ENCODE measurements at places on chromosomes 16 and 17.

DNA sequence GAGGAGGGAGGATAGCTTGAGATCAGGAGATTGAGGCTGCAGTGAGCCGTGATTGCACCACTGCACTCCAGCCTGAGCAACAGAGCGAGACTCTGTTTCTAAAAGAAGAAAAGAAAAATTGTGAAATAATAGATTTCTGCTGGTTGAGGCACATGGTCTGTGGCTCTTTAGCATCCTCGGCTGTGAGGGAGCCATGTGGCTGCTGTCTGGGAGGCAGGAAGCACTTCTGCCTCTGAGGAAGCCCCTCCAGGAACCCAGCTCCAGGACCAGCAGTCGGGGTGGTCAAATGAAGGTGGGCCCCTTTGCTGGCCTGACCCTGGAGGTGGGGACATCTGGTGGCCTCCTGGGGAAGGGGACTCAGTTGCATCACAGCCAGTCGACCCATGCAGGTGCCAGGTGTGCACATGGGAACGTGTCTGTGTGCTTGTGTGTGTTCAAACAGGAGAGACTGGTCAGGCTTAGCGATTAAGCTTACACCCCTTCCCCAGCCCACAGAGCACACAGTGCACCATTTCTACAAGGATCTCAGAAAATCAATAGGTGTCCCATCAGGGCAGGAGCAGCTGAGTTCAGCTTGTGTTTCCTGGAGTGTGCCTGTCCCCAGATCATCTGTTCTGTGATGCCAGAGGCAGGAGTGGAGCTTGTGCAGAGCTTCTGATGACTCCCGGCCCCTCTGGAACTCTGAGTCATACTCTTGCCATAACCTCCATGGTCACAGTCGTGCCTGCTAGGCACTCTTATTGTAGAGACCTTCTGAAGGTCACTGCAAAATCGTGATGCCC lies 24.3 kb upstream of the MGAT5B start:
- DNase-seq = no peak

- DNase-seq = no peak
Observed at GRCh38 chr16:58393138-58393504, 850 bp downstream of the GINS3 start.

- DNase-seq = no peak
Observed at GRCh38 chr17:58320570-58321323, 7.8 kb downstream of the TSPOAP1 start.

GRCh38 chr16:76450890-76451289 lies 173.7 kb downstream of the CNTNAP4 start:
- DNase-seq = no peak

GRCh38 chr17:48601539-48602425 lies 3.0 kb downstream of the HOXB6 start:
- DNase-seq = no peak

GRCh38 chr16:71623597-71623996 lies 2.4 kb upstream of the MARVELD3 start:
- DNase-seq = no peak

DNA sequence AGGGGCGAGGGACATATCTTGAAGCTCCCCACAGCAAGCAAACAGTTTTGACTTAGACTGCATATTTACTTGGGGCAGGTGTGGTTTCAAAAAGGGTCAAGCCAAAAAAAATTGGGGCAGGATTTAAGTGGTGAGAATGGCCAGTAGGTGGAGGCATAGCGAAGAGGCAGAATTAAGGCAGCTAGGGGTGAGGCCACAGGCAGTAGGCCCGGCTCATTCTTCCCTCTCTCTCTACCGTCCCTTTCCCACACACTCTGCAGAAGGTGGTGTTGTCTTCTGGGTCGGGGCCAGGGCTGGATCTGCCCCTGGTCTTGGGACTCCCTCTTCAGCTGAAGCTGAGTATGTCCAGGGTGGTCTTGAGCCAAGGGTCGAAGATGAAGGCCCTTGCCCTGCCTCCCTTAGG lies 2.6 kb downstream of the SHBG start:
- DNase-seq = no peak

DNA sequence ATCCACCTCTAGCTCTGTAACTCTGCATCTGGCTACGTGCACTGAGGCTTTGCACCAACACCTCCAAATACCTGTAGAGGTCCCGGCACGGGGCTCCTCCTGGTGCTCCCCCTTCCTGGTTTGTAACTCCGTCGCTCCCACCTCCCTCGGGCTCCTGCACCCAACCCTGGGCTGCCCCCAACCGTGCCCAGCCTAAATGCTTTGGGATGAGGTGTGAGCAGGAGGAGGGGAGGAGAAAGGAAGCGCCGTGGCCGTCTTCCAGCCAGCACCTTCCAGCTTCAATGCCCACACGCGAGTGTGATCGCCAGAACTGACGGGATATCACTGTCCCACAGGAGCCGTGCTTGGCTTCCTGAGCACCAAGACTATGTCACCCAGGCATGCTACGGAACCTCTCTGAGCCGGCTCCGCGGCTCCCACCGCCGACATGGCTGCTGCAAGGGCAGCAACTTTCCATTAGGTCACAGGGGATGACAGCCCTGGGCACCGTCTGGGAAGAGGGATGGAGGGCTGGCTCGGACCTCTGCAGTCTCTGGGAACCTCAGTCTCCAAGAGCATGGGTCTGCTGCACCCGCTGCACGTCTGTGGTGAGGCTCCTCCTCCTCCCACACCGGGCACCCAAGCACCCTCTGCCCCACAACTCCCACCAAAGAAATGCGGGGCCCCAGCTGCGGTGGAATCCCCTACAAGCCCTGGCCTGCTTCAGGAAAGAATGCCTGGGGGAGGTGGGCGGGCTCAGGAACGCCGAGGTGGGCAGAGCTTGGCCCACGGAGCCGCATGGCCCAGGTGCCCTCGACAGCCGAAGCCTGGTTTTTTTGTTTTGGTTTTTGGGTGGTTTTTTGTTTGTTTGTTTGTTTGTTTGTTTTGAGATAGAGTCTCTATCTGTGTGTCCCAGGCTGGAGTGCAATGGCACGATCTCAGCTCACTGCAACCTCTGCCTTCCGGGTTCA lies 6.4 kb upstream of the SLC38A10 start:
- DNase-seq = no peak

- no peak for DNase-seq
Observed at GRCh38 chr17:33164169-33164881, 128.8 kb downstream of the ASIC2 start.

DNA sequence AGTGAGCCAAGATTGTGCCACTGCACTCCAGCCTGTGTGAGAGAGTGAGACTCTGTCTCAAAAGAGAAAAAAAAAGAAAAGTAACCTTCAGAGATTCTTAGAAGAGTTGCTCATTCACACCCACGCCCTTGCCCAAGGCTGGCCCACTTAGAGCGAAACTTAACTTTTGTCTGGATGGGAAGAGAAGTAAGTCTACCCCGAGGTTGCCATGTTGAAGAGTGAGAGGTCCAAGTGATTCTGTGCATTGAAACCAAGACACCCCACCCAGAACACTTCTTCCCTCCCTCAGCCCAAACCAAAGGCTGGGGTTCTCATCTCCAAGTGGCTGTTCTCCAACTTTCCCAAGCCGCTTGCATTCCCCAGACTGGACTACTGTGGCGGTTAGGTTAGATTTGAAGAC lies 2.4 kb upstream of the CISD3 start:
- DNase-seq = no peak

- DNase-seq = no peak
Observed at GRCh38 chr17:57511475-57512123, 233.5 kb downstream of the CCDC182 start.

DNA sequence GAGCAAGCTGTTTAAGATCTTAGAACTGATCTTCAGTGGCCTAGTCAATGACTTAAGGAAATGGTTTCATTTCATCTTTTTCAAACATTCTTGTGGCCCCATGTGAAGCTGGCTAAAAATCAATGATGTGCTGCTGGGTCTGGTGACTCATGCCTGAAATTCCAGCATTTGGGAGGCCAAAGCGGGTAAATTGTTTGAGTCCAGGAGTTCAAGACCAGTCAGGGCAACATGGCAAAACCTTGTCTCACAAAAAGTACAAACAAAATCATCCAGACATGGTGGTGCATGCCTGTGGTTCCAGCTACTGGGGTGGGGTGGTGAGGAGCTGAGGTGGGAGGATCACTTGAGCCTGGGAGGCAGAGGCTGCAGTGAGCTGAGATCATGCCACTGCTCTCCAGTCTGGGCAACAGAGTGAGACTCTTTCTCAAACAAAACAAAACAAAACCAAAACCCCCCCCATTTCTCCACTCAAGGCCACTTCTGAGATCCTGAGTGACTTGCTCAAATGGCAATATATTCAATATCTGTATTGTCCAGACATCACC lies 17.4 kb upstream of the COL1A1 start:
- peak; percentile 84 for DNase-seq

DNA sequence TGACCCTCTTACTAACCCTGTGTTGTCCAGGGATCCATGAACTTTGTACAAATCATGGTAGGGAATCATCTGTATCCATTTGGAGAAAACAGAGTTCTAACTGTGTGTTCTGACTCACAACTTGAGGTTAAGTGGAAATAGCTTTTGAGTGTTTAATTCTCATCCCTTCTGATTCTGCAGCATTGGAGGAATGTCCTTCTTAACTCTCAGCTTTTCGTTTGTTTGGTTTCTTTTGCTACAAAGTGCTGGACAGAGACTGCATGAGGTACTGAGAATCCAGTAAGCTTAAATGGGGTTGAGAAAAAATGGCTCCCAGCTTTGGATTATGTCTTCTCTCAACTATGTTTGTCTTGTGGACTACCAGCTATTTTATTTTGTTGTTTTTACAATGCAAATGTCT lies 352.1 kb upstream of the KIF2B start:
- DNase-seq = no peak

GRCh38 chr17:46818316-46818928 lies at the start of gene WNT3:
TSS of gene WNT3 (minus strand) at chr17:46818692. CDS start at chr17:46818597, 95 bp downstream.
- no peak for DNase-seq

- no peak for DNase-seq
Observed at GRCh38 chr16:68790944-68791343, 52.4 kb upstream of the TANGO6 start.

DNA sequence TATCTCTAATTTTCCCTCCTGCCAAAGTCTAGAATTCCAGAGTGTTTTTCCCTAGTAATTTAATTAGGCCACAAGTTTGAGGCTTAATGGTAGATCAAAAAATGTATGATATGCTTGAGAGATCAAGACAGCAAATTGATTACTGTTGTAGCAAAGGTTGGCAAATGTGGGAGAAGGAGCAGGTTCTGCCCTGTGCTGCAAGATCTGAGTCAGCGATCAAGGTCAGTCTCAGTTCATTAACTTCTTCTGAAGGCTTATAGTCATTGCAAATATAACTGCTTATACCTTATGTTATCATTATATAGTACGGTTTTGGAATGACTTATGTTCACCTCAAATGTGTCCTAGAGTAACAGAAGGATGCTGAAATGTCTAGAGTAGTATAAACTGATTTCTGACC lies 231.1 kb upstream of the TBX2 start:
- no peak for DNase-seq

DNA sequence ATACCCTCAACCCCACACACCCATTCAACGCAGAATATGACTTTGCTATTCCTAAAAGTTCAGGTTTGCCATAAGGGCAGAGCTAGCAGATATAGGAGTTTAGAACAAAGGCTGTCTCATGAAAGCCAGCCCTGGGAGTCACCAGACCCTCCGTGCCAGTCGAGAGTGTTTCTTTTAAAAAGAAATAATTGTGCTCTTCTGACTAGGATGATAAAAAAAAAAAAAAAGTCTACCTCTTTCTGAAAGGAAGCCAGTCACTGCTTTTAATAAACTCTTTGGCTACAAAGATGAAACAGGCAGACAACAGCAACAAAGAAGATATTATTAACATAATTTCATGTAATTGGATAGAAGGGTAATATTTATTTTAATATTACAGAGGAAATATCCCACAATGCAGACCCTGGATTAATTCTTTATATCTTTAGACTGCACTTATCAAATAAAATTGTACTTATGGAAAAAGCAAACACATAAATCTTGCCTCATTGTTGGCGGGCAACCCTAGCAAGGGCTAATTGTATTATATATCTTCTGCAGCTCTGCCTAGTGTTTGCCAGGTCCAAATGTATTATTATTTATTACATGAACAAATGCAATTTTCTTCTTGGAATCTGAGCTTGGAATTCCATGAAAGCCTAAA lies 277.5 kb upstream of the DYNLRB2 start:
- no peak for DNase-seq

DNA sequence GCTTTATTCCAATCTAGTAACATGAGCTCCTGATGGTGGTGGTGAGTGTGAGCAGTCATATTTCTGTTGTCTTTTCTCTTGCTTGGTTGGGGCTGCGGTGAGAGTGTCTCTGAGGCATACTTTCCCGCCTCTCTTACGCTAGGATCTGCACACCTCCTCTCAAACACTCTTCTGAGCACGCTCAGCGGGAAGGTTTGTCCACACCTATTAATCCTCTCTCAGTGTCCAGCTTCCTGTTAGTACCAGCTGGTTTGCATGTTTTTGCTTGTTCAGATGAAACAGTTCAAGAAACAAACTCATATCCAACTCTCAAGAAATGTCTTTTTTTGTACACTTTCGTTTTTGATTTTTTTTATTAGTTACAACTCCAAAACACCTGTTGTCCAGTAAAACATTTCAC lies 89.5 kb downstream of the CCDC182 start:
- DNase-seq = no peak

DNA sequence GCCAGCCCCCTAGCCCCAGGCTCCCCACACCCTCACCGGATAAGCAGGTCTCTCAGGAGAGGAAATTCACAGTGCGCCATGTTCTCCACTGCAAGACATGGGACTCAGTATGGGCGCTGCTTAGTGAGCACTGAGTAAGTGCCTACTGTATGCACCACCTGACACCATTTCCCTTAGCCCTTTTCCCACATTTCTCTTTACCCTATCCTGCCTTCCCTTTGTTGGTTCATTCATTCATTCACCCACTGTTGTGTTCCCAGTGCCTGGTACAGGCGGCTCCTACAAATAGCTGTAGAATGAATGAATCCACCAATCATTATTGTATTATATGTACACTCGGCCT lies 10.1 kb downstream of the SEPTIN12 start:
- DNase-seq = no peak

DNA sequence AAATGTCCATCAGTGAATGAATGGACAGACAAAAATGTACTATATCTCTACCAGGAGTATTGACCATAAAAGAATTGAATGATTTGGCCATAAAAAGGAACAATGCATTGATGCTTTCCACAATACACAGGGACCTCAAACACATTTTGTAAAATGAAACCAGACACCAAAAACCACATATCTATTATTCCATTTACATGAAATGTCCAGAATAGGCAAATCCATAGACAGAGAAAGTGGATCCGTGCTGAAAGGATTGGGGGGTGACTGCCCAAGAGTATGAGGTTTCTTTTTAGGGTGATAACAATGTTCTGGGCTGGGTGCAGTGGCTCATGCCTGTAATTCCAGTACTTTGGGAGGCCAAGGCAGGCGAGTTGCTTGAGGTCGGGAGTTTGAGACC lies 6.9 kb upstream of the LITAF start:
- DNase-seq = no peak

- DNase-seq = no peak
Observed at GRCh38 chr17:76681222-76682137, 29.3 kb downstream of the MXRA7 start.

DNA sequence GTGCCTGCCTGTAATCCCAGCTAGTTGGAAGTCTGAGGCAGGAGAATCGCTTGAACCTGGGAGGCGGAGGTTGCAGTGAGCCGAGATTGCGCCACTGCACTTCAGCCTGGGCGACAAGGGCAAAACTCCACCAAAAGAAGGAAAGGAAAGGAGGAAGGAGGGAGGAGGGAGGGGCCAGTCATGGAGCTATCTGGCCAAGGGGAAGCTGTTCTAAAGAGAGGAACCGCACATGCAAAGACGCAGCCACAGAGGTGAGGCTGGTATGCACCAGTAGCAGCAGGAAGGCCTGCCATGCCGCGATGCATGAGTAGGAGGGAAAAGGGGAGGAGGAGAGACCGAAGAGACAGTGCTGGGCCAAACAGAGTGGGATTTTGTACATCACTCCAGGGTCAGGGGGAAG lies 35.9 kb downstream of the HSBP1 start:
- no peak for DNase-seq
